Activated CD4-positive, alpha-beta T cell treated with anti-CD3 and anti-CD28 coated beads, Interleukin-2, amount 10 ng/mL, durations not matched to agents 7 days and 5 days (primary cell): ENCODE measurements at places on chromosomes 2 and 18. TPM values are rescaled to one million over a fixed set of nuclear protein-coding genes. Genes with fewer than 3 reads are reported as not detected.

RELCH gene
- total RNA-seq = 46.3 TPM

PIK3C3 gene
- total RNA-seq = 42.5 TPM

SCN9A gene
- 0.48 TPM for total RNA-seq

MAP3K2 gene
- 48.9 TPM for total RNA-seq

C2orf80 gene
- not detected for total RNA-seq

ACOXL gene
- not detected for total RNA-seq

CIDEA gene
- total RNA-seq = not detected

SPIRE1 gene
- 1.3 TPM for total RNA-seq

MC5R gene
- not detected for total RNA-seq

NBAS gene
- total RNA-seq = 33.0 TPM

XDH gene
- 0.15 TPM for total RNA-seq

MALL gene
- 0.19 TPM for total RNA-seq

CCDC121 gene
- 1.2 TPM for total RNA-seq

MAL gene
- 237 TPM for total RNA-seq

PARD6G gene
- 0.22 TPM for total RNA-seq

RBKS gene
- total RNA-seq = 1.2 TPM

B3GNT7 gene
- not detected for total RNA-seq

DSG2 gene
- 1.3 TPM for total RNA-seq

TTR gene
- total RNA-seq = not detected

GYPC gene
- 161 TPM for total RNA-seq

GCG gene
- total RNA-seq = not detected

DSC2 gene
- total RNA-seq = not detected

ASB1 gene
- total RNA-seq = 26.2 TPM

RUFY4 gene
- total RNA-seq = 2.7 TPM

FSHR gene
- total RNA-seq = not detected

NTSR2 gene
- total RNA-seq = not detected

OSR1 gene
- not detected for total RNA-seq

PAX3 gene
- not detected for total RNA-seq

UGT1A7 gene
- not detected for total RNA-seq

SMIM21 gene
- total RNA-seq = not detected

ROCK1 gene
- 67.3 TPM for total RNA-seq

CCDC68 gene
- total RNA-seq = 0.29 TPM

ALPG gene
- total RNA-seq = not detected

ANKRD29 gene
- not detected for total RNA-seq

INHBB gene
- total RNA-seq = not detected

CENPA gene
- 53.0 TPM for total RNA-seq

NOTO gene
- total RNA-seq = not detected

PLGLB2 gene
- total RNA-seq = 2.7 TPM

PSTPIP2 gene
- 9.4 TPM for total RNA-seq

ST6GAL2 gene
- not detected for total RNA-seq

SERPINB13 gene
- not detected for total RNA-seq
